A549 treated with DMSO at 1 μM for 4 hours (cell line): ENCODE measurements at places on chromosomes 1 and 21. TPM values are rescaled to one million over a fixed set of nuclear protein-coding genes. Genes with fewer than 3 reads are reported as not detected.

The THEMIS2 gene
- total RNA-seq: 0.40 to 1.7 TPM (median 0.83 TPM) in 5 replicates

The TIE1 gene
- total RNA-seq: 0.02 to 0.09 TPM in 2 of 5 replicates, not detected in the others

The TRABD2B gene
- 0.20 to 0.72 TPM (median 0.34 TPM) in 5 replicates for total RNA-seq

The CFAP74 gene
- 0.02 TPM in 1 of 5 replicates, not detected in the others for total RNA-seq

The RIMS3 gene
- total RNA-seq: 0.66 to 1.3 TPM (median 0.99 TPM) in 5 replicates

The EFHD2 gene
- total RNA-seq: 174 to 251 TPM (median 232 TPM) in 5 replicates

The PTPN14 gene
- total RNA-seq: 10.0 to 15.2 TPM (median 14.6 TPM) in 5 replicates

The ASCL5 gene
- 0.09 to 0.22 TPM (median 0.14 TPM) in 4 of 5 replicates, not detected in the other for total RNA-seq

The SLFNL1 gene
- 0.03 to 0.07 TPM (median 0.06 TPM) in 3 of 5 replicates, not detected in the others for total RNA-seq

The HSD3B1 gene
- total RNA-seq: not detected in 5 replicates

The COL16A1 gene
- total RNA-seq: 4.2 to 7.5 TPM (median 5.3 TPM) in 5 replicates

The RGS13 gene
- not detected in 5 replicates for total RNA-seq

The AKNAD1 gene
- 0.72 to 1.1 TPM (median 0.87 TPM) in 5 replicates for total RNA-seq

The RYR2 gene
- 0.03 to 0.10 TPM (median 0.06 TPM) in 4 of 5 replicates, not detected in the other for total RNA-seq

The LYPD8 gene
- total RNA-seq: 0.11 to 0.32 TPM (median 0.17 TPM) in 3 of 5 replicates, not detected in the others

The FAM163A gene
- 0.02 TPM in 1 of 5 replicates, not detected in the others for total RNA-seq

The IGFN1 gene
- total RNA-seq: 0.85 to 1.5 TPM (median 1.1 TPM) in 5 replicates

The TSACC gene
- total RNA-seq: 2.0 to 2.8 TPM (median 2.2 TPM) in 5 replicates

The OR6N1 gene
- not detected in 5 replicates for total RNA-seq
